ENCODE measurements at places on chromosomes 3 and 15.

DNA sequence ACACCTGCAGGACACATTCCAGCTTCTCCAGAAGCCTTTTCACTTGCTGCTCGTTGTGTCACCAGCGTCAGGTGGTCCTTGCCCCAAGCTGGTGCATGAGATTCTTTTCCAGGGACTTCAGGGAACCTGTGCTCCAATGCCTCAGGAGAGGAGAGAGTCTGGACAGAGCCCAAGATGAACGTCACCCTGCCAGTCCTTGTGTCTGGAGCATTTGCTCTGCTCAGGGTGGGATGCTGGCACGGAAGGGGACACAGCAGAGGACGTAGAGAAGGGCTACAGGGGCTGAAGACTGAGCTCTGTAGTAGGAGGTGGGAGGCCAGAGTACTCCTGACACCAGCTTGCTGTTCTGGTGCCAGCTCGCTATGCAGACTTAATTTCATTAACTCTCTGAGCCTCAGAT is 262.1 kb downstream of the XXYLT1 start:
- DNase-seq = no peak

DNA sequence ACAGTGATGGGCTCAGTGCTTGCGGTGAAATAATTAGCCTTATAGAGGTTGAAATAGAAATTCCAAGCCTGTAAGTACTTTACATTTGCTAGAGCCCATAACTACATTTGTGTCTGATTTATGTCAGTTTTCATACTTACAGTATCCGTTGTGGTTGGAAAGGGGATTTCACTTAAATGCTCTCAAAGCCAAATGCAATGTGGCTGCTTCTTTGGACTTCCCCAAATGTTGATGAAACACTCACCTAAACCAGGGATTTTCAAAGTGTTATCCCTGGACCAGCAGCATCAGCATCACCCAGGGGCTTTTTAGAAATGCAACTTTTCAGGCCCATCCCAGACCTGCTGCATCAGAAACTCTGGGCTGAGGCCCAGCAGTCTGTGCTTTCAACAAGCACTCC is 378.7 kb downstream of the MCTP2 start:
- DNase-seq = no peak

DNA sequence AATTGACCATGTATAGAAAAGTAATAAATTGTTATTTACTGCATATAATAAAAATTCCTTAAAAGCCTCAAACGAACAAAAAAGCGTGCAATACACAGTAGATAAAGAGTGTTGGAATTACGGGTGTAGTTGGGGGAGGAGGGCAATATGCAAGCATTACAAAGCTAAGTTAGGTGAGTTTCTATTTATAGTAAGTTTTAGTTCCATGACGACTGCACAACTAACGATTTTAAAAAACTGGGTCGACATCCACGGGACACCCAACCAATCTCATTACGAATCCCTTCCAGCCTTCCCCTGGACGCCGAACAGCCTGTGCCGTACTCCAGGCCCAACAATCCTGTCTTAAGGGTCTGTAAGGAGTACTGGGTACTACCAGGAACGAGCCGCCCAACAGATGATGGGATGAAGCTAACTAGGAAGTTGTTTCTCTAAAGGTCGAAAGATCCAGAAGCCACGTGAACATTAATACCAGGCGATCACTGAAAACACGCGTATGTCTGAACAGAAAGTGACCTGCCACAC is 677 bp downstream of the POLQ start:
- DNase-seq = no peak

GRCh38 chr3:100615684-100616083 is 6.3 kb downstream of the ADGRG7 start:
- DNase-seq = no peak

- no peak for DNase-seq
Measured at GRCh38 chr3:182609575-182610156, 183.6 kb upstream of the ATP11B start.

DNA sequence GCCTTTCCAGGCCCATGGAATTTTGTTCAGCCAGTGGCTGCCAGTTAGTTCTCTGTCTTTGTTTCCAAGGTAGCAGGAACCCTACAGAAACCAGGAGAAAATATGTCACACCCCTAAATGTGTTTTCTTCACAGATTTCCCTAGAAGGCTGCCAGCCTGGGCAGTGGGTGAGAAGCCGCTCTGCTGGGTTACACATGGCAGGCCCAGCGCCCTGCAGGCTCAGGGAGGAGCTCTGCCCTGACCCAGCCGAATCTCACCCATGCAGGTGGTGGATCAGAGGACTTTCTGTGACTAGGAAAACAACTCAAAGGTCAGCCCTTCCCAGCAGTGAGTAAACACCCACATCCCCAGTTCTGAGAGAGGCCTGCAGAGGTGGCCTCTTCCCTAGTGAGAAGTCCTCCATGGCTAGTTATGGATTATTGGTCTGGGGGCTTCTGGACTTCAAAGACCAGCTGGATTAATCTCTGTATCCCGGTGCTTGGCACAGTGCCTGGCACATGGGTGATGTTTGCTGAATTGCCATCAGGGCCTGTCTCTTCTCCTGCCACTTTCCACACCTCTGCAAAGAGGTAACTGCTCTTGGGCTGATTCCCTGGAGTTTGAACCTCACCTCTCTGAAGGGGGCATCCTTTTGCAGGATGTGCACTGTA is 34.7 kb upstream of the BDH1 start:
- DNase-seq = no peak

DNA sequence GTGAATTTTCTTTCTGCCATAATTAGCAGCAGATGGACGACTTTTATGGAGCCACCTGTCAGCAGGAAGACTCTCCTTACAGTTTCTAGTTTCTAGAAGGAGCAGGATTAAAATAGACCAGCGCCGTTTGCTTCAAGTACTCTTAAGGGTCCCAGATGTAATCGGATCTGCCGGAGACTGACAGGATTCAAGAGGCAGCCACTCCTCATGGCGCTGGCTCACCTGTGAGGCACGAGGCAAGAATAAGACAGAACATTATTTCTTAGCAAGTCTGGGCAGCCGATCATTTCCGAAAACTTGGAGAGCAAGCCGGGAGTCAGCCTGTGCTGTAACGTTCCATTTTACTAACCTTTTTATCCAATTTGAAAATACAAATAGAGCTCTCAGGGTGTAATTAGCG is 410.4 kb upstream of the RORA start:
- DNase-seq = no peak

- DNase-seq = no peak
Measured at GRCh38 chr3:177196008-177196455, 1.2 kb downstream of the TBL1XR1 start.

DNA sequence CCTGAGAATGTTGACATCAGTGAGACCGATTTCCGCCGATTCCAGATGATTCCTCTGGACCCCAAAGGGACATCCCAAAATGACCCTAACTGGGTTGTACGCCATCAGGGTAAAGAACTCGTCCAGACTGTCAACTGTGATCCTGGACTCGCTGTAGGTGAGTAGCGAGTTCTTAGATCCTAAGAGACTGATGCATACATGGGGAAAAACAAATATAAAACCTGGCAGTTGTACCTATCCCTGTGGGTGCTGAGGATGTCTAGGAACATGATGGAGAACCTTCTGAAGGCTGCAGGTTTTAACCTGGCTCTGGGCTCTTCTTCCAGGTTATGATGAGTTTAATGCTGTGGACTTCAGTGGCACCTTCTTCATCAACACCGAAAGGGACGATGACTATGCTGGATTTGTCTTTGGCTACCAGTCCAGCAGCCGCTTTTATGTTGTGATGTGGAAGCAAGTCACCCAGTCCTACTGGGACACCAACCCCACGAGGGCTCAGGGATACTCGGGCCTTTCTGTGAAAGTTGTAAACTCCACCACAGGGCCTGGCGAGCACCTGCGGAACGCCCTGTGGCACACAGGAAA is 12.3 kb downstream of the THBS1 start:
- DNase-seq = no peak

GRCh38 chr3:195226900-195227447 is 44.0 kb downstream of the XXYLT1 start:
- no peak for DNase-seq

DNA sequence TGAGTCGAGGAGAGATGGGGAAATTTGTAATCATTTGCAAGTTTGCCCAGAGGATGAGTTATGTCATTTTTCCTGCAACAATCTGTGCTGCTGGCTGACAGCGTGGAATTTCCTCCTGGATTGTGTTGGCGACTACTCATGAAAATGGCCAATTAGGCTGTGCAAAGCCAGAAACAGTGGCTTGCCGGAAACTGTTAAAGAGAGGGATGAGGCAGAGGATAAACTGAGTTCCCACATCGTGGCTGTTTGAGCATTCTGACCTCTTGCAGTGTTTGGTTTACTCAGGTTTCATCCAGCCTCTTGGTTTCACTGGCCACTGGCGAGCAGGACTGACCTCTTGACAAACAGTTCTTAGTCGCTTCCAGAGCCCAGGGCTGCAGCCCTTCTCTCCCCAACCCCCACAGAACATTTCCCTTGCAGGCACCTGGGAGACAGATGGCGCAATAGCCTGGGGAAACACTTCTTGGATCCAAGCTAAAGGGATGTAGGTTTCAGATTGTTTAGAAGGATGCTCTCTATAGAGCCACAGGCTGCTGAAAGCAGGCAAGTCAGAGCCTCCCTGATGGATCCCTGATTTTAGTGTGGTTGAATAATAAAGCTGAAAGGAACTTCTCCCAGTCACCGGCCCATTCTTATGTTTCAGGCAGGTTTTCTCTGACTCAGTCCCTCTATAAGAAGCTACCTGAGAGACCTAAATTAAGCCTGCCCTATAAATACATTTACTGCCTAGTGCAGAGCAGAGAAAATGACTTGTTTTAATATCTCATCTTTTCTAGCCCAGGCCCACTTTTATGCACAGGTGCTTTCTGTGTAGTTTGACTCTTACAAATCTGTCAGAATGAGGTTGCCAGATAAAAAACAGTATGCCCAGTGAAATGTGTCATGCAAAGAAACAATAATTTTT is 92.8 kb upstream of the UBE2E1 start:
- no peak for DNase-seq

DNA sequence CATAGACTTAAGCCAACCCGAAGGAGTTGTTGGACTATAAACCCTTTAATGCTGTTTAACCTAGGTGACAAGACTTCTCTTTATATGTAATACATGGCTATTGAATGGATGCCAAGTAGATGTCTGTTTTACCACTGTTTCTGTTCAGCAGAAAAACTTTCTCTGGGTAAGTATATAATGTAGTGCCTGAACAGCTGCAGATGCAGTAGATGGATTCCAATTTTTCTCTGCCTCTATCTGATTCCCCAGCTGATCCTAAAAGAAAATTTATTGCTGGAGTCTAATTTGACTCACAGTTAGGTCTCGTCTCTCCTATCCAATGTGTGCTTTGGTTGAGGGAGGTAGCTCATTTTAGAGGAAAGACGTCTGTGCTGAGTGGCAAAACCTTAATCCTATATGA is 256.5 kb upstream of the CBLB start:
- DNase-seq = no peak

GRCh38 chr3:187024536-187025226 is 94.4 kb downstream of the ST6GAL1 start:
- DNase-seq = no peak

DNA sequence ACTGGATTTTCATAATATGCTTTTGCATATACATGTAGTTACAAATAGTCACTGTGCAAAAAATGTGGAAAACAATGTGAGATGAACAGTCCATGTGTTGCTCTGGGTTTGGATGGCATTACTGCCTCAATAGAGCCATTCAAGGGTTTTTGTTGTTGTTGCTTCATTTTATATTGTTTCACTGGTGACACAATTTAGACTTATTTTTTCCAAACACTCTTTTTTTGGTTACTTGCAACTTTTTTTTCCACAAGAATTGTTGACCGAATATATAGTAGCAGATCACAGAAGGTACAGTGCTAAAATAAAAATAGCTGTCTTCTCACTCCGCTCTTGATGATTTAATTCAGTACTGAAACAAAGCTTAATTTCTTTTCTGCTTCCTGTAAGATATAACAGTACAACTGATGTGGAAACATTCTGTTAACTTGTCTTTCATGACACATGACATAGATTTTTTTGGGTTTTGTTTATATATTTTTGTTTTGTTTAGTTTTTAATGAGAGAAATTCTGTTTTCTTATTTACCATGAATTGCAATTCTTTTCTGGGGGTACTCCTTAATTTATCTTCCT is 618.6 kb downstream of the NAALADL2 start:
- DNase-seq = no peak

DNA sequence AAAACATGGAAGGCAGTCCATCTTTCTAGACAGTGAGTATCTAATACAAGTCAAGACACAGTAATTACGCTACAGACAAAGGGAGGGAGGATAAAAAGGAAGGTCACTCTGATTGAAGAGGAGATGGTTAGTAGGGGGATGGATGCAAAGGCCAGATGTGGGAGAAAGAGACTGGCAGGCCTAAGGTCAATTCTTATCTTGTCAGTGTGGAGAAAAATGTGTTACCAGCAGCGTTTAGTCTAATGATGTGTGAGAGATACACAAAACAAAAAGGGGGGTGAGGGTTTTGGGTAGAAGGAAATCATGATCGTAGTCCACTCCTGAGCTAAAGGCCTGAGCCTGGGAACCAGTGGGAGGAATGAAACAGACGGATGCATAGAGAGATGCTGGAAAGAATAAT is 46.7 kb downstream of the RFTN1 start:
- DNase-seq = no peak

DNA sequence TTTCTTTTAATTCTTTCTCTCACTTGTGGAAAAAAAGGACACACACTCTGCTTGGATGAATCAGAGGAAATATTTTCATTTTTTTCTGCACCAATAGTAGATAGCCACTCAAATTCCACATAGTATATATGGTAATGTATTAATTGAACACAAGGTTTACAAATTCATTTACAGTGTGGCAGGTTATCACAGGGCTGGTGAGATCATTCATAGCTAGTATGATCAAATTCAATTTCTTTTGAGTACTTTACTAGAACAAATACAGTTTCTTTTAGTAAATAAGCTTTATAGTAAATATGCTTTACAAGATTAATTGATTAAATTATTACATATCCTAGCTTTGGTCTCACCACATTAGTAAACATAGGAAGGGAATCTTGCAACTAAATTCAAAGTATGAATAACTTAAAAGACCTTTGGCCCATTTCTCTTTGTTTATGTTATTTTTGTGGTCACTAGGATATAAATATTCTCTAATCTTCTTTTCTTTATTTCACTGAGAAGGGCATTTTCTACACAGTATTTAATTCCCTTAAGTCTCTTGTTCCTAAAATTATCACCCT is 40.1 kb upstream of the PARP14 start:
- DNase-seq = no peak

GRCh38 chr3:71247958-71248335 is 335.6 kb downstream of the FOXP1 start:
- DNase-seq = no peak

- peak; percentile 65 for DNase-seq
Measured at GRCh38 chr3:98039322-98040024, 4.4 kb upstream of the GABRR3 start.

- DNase-seq = no peak
Measured at GRCh38 chr15:78063970-78064385, 13.5 kb downstream of the TBC1D2B start.
